Naive thymus-derived CD8-positive, alpha-beta T cell (primary cell): ENCODE measurements at places on chromosomes 1 and 21.

- no peak for DNase-seq
- H3K27me3 ChIP-seq, result no peaks in the 10 kb centered on the region
- peaks cover 42% of the 10 kb centered on the region for H3K4me1 ChIP-seq
- H3K36me3 ChIP-seq, result no peaks in the 10 kb centered on the region
- H3K4me3 ChIP-seq, result peak overlapping the region; percentile 73
- peak overlapping the region; percentile 68 for H3K27ac ChIP-seq
These were observed 32.9 kb downstream of the JAK1 start for GRCh38 chr1:64933296-64934070.

- H3K27me3 ChIP-seq, result no peaks in the 10 kb centered on the region
- H3K36me3 ChIP-seq, result peaks cover 25% of the 10 kb centered on the region
- DNase-seq, result peak; percentile 10
- H3K4me3 ChIP-seq, result peak overlapping the region; percentile 99
- H3K27ac ChIP-seq, result peak overlapping the region; percentile 98
- peaks cover 56% of the 10 kb centered on the region for H3K4me1 ChIP-seq
These were observed 1.3 kb downstream of the LY9 start for GRCh38 chr1:160797271-160797709.

- H3K4me1 ChIP-seq, result no peaks in the 10 kb centered on the region
- no peak overlapping the region for H3K4me3 ChIP-seq
- DNase-seq, result no peak
- H3K27me3 ChIP-seq, result no peaks in the 10 kb centered on the region
These were observed 18.2 kb downstream of the MYOM3 start for GRCh38 chr1:24093732-24094131.

GRCh38 chr1:36924282-36924811 lies 110.0 kb downstream of the GRIK3 start:
- H3K27me3 ChIP-seq, result peaks cover 7% of the 10 kb centered on the region
- no peaks in the 10 kb centered on the region for H3K4me1 ChIP-seq
- no peak for DNase-seq
